ENCODE measurements at places on chromosomes 16 and 17.

DNA sequence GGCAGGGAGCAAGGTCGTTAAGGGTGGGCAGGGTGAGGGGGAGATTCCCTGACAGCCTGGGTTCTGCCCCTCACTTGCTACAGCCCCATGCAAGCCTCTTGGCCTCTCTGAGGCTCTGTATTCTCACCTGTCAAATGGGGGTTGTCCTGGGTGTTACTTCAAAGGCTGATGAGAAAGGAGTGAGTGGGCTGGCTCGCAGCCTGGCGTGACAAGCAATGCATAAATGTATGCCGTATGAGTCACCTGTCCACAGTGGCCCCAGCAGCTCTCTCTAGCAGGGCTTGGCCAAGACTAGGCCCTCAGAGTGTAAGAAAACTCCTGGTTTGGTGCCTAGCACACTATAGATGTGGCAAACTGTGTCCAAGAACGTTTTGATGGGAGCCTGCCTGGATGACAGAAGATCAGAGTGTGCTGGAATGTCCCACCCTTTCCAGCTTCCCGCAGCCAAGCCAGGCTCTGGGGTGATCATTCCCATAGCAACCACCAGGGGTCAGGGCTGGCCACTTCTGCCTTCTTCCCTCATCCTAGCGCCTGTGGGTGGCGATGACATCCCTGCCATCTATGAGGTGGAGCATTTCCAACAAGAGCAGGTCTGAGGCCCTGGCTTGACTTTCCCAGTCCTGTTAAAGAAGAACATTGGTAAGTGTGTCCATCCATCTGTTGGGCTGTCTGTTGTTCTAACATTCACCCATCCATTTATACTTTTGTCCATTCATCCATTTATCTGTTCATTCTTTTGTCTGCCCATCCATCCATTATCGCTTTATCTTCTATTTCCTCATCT, 37.2 kb upstream of the ADGRG1 start:
- DNase-seq = peak; percentile 78

GRCh38 chr16:83932955-83933673, 19.9 kb upstream of the OSGIN1 start:
- no peak for DNase-seq

DNA sequence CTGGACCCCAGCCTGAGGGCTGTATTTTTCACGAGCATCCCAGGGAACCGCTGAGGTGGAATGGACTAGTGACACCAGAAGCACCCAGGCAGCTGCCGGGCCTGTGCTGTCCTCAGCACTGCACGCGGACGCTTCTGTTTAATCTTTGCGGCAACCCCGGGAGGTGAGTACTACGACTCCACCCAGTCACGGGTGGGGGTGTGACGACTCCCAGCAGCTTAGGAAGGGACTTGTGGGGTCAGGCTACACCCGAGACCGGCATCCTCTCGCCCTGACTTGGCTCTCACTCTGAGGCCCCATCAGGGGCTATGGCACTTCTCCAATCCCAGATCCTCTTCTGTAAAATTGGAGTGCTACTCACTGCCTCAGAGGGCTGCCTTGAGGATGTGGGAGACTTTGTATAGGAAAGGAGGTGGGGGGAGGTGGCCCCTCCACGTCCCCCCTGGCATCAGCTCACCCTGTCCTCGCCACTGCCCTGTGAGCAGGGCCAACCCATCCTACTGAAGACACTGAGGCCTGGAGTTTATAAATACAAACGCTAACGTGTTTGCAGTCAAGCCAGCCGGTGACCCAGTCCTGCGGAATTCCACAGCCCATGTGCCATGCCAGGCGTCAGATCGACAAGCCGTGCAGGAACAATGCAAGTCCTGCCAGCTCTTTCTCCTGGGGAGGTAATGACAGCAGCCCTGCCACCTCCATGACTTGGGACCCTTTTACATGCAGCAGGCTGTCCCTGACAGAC, 44.4 kb downstream of the PPL start:
- DNase-seq = peak; percentile 64

DNA sequence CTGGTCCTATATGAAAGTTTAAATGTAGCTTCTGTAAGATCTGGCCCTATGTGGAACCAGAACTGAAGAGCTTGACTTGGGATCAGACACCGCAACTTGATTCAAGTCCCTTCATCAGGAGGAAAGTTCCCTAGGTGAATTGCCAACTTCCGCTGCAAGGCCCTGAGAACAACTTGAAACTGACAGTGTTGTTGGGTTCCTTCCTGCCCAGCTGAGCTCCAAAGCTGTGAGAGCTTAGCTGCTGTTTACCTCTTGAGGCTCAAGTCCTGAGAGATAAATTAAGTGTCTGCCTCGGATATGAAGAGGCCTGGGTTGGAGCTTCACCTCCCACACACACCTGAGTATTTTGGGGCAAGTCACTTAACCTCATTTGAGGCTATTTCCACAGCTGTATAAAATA, 44.7 kb downstream of the REXO5 start:
- no peak for DNase-seq

GRCh38 chr17:48608494-48608834, 2.4 kb downstream of the HOXB7 start:
- DNase-seq = no peak

DNA sequence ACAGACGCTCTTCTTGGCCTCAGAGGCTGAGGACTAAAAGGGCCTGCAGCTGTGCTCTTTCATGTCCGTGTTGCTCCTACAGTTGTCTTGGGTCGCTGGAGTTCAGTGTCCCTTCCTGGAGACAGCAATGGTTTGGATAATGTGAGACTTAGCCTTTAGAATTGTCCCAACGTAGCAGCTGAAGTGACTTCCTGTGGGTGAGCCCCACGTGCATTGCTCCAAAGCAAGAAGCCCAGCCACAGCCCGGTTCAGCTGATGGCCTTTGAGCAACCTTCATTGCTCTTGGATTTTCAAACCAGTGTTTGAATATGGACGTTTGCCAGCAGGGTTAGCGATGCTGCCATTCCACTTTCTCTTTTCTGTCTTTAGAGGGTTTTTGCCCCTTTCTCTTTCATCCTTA, 19.7 kb downstream of the TMEM11 start:
- DNase-seq = peak; percentile 44

- no peak for DNase-seq
Measured at GRCh38 chr16:50071075-50071671, 5.4 kb downstream of the HEATR3 start.

DNA sequence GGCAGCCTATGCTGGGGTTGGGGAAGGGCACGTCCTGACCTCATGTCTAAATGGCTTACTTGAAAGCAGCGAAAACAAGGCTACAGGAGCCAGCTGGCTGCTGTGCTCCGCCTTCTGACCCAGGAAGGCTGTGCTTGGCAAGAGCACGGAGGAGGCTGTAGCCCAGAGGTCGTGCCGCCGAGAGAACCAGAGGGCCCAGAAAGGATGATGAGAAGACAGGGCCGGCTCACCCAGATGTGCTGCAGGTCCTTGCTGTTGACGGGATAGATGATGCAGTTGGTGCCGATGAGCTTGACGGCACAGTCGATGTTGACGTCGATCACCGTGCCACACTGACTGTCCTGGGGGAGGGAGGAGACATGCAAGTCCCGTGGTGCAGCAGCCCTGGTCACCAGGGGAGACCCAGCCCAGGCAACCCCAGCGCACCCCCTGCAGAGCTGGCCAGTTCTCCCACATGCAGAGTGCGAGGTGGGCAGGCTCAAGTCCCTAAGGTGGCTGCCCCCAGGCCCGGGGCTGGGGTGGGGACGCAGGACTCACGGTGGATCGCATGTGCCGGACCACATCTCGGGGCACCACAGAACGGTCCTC, 20.7 kb downstream of the SPHK1 start:
- DNase-seq = no peak

- no peak for DNase-seq
Measured at GRCh38 chr17:43753493-43754129, 5.0 kb downstream of the SOST start.

Measured in femur (tissue), 1 donor.